Thoracic aorta (tissue), 2 donors: ENCODE measurements at places on chromosomes 7 and 10. TPM values are rescaled to one million over a fixed set of nuclear protein-coding genes. Genes with fewer than 3 reads are reported as not detected.

DNA sequence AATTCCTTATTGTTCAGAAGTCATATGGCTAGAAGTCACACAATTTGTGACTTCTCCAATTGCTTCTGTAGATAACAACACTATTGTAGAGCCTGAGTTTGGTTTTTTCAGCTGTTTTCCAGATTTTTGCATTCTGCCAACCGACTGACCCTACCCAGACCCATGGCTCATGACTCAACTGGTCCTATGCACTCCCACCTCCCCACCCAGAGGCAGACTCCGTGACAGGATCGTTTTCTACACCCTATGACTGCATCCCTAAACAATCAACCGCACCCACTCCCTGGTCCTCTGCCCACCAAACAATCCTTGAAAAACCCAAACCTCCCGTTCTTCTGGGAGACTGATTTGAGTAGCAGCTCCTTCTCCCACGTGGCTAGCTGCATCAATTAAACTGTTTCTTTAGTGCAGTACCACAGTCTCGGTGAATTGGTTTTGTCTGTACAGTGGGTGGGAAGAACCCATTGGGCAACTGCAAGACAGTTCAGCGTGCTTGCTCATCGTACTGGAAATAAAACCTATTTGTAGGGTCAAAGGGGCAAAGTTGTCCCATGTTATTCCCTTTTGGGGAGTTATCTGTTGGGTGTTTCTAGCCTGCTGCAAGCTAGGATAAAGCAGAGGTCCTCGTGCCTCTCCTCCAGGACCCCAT is 150.3 kb upstream of the FAM20C start:
- DNase-seq, result no peak

ANKRD61 gene
- not detected for total RNA-seq

DNA sequence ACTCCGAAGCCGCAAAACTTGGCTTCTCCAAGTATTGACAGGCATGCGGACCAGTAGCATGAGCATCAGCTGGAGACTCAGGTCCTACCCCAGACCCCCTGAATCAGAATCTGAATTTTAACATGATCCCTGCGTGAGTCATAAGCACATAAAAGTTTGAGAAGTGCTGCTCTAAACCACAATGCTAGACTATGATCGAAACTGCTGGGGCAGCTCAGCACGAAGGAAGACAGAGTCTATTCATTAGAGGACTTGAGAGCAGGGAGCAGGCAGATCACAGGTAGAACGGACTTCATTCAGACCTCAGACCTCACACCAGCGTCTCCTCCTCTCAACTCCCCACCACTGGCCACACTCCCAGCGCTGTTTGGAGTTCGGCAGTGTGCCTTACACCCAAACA is 16.9 kb downstream of the CAMK2G start:
- no peak for DNase-seq

COL1A2 gene
- total RNA-seq, result 1,117 TPM

ETV1 gene
- 8.7 TPM for total RNA-seq

MET gene
- 15.8 TPM for total RNA-seq

GIMAP1 gene
- total RNA-seq, result 7.8 TPM

GRCh38 chr10:46556515-46557318 is at the start of gene GPRIN2:
Gene GPRIN2, minus strand, starts transcription at chr10:46556658. Its CDS starts 5,922 bp downstream, at chr10:46550736.
- DNase-seq, result peak; percentile 4
